ENCODE measurements at places on chromosomes 16 and 17.

- peak; percentile 95 for DNase-seq
Measured at GRCh38 chr17:43388359-43389045, 10.3 kb upstream of the ARL4D start.

GRCh38 chr16:85491058-85491771, 121.9 kb upstream of the GSE1 start:
- DNase-seq = no peak

DNA sequence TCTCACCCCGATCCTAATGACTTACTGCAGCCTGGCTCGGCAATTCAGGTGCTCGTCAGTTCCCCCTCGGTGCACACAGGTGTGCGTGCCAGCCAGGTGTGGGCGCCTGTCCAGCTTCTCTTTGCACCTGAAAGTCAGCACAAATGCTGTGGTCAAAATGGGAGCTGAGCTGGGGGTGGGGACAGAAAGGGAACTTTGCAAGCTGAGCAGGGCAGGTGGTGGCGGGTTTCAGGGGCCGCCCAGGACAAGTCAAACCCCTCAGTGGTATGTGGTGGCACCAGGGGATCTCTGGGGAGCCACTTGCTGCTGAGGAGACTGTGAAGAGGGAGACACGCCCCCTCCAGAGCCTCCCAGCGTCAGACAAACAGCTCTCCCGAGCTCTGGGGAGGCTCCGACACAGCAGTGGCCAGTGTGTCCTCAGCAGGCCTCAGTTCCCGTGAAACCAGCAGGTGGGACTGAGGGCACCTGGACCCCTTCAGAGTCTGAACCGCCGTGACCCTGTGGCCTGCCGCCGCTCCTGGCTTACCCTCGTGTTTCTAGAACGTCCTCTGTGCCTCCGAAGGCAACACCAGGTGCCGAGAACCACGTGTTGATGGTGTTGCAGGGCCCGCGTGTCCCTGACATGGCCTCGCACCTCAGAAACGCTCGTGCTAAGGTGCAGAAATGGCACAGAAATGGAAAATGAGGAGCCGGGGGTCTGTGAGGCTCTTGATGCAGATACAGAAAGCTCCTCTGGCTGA, 233.5 kb upstream of the TNRC6C start:
- DNase-seq = no peak

DNA sequence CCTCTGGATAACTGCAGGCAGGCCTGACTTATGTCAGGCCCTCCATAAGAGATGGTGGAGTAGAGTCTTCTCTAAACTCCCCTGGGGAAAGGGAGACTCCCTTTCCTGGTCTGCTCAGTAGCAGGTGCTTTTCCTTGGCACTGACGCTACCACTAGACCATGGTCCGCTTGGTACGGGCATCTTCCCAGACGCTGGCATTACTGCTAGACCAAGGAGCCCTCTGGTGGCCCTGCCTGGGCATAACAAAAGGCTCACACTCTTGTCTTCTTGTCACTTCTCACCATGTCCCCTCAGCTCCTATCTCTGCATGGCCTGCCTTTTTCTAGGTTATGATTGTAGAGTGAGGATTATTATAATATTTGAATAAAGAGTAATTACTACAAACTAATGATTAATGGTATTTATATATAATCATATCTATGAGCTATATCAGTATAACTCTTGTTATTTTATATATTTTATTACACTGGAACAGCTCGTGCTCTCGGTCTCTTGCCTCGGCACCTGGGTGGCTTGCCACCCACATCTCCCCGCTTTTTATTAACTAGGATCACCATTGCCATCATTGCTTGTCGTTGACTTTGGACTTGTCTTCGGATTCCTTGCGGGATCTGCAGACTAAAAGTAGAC, 59.8 kb upstream of the ARL4D start:
- DNase-seq = peak; percentile 74

DNA sequence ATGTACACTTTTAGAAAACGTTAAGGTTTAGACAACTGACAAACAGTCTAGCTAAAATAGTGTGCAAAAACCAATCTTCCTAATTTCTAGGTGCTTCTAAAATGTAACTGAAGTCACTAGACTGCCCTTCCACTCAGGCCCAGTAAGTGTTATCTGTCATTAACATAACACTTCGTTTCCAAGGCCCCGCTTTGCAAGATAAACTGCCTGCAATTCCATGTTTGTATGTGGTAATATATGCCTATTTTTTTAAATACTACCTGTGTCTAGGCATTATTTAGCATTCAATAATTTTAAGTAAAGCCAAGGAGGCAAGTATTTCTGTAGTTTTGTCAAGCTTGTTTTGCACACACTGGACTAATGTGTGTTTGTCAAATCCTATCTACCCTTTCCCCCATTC, 3.2 kb downstream of the USP32 start:
- no peak for DNase-seq

DNA sequence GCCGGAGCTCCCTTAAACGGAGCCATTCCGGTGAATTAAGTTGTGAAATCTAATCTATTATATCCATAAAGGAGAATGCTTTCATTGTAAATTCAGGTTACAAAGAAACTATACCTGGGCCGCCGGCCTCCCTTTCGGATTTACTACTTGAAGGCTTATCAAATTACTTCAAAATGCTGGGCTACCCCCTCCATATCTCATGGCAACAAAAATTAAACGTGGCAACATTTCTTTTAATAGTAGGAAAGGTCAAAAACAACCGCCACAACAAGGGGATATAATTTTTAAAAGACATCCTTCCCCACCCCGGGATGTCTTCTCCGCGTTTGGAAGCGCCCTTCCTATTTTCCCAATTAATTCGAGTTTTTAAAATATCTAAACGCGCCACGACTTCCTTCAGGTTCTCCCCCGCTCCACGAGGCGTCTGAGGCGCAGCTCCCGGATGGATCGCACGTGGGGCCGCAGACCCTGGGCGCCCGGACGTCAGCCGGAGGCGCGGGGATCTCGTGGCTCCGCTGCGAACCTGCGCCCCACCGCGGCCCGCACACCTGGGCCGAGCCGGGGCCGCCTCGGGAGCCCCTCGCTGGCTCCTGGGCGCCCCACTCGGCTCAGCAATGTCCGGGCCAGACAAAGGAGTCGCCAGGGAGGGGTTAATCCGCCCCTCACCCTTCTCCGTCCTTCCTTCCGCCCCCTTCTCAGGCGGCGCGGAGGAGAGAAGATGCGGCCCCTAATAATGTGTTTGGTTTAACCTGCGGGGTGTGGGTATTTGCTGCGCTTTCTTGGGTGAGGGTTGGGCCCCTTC, 47.4 kb upstream of the SLC38A10 start:
- no peak for DNase-seq

DNA sequence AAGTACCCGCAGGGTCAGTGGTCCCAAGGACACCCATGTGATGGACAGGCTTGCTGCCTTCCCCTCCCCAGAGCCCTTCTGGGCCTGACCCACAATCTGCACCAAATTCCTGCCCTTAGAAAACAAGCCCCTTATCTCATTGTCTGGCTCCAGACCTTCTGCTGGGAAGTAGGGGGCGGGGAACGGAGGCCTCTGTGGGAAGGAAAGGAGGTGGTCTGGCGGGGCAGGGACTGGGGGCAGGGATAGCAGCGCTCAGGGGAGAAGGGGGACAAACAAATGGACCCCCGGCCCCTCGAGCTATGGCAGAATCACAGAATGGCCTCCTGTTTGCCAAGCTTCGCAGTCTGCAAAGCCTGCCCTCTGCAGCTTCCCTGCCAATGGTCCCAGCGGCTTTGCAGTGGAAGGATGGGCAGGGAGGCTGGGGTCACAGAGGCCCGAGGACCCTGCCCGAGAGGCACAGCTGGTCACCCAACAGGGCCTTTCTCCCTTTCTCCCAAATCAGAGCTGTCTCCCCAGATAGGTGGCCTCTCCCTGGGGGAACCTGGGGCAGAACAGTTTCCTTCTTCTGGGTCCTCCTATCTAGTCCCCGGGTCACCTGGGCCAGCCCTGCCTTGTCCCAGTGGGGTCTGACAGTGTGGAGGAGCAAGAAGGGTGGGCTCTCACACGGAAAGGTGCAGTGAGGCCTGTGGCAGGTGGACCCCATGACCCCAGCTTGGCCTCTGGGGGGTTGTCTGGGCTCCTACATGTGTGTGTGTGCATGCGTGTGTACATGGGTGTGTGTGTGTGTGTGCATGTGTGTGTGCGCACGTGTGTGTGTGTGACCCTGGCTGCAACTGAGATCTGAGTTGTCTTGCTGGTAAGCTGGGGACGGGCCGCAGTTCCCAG, 25.5 kb downstream of the TMEM235 start:
- no peak for DNase-seq
